Stimulated activated CD4-positive, alpha-beta T cell treated with anti-CD3 and anti-CD28 coated beads, Interleukin-1b, Interleukin-23, amount 100 ng/mL, for 1 hour (primary cell): ENCODE measurements at places on chromosomes 12 and 14.

DNA sequence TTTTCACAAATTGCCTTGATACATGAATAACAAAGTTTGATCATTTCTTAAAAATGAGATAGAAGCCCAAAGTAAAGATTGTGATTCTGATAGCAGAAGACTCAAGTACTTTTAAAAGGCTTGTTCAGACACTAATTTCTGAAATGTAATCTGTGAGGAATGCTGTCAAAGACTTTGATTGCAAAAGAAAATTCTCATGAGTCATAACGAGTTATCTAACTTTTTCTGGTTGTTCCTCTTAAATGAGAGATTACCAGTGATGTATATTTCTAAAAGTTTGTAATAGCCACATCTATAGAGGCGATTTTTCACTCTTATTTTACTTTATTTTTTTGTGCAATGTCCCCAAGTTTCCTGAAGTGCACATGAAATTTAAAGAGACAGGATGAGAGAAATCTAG lies 7.0 kb downstream of the PYGL start:
- DNase-seq = no peak

DNA sequence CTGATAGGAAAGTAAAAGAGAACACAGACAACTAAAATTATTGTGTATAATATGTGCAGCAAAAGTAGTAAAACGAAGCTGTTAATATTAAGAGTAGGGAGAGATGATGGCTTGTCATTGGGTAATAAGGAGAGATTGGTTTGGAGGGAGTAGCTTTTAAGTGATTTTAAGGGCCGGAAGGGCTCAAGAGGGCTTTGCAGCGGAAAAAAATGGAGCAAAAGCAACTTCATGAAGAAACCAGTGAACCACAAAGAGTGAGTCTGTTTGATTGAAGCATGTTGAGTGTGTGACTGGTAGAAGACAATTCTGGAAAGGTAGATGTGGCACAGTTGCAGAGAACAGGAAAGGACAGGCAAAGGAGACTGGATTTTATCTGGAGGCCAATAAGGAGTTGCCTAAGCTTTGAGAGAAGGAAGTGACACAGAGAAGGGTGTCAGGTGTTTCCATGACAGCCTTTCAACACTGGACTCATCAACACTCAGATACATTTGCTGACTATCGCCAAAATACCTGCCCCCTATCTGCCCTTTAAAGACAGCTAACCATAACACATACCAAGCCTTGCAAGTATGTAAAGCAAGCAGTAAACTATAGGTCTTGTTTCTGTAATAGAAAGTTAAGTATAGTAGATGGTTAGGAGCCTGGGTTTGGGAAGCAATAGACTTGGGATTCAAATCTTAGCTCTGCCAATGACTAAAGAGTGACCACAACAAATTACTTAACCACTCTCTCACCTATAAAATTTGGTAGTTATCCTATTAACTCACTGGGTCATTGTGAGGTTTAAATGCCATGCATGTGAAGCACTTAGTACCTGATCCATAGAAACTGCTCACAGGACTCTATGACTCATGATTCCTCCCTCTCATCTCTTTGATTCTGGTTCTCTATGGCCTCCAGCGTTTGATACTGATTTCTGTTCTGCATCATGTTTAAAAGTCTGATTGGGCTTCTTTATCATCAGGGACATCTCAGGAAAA lies 117.3 kb upstream of the LMNTD1 start:
- DNase-seq = no peak

DNA sequence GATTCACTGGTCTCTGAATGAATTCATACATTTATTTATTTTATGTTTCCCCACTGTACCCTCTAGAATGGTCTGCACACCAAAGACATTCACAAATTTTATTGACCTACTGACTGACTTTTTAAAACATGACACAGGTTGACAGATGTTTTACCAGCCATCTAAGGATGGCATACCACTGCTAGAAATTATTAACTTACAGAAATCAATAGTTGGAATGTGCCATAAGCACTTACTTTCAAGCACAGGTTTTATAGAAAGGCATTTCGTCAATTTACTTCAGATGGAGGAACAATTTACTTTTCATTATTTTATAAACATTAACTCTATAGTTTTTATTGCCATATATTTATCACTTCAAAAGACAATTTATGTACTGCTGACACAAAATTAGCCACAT lies 448.7 kb upstream of the FBXO33 start:
- DNase-seq = no peak

DNA sequence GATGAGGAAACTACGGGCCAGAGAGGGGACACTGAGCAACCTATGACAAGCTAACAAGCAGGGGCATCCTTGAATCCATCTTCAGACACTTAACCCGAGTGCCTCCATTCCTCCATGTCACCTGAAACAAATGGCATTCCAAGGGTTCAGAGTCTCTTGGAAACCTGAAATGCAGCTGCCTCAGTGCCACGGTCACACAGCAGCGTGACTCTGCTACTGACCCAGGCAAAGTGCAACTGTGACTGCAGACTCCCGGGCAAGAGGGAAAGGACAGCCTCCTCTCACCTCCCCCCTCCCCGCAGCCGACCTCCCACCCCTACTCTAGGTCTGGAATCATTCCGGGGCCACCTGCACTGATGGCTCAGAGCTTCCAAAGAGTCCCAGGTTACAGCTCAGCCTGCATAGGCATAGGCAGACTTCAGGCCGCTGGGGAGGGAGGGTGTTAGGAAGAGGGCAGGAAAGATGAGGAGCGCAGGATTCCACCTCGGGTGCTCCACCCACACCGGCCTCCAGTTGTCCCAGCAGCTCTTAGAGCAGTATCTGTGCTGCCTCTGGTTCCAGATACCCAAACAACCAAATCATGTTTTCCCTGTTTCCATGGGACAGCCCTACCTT lies 53.2 kb downstream of the KCNK10 start:
- no peak for DNase-seq

GRCh38 chr12:83256562-83256961 lies 569.9 kb downstream of the TMTC2 start:
- no peak for DNase-seq

GRCh38 chr12:129119537-129119936 lies 266.3 kb downstream of the GLT1D1 start:
- no peak for DNase-seq

- DNase-seq = no peak
Measured at GRCh38 chr12:70190262-70191010, 52.8 kb upstream of the CNOT2 start.

GRCh38 chr12:126535971-126536370 lies 1470.7 kb downstream of the AACS start:
- no peak for DNase-seq

DNA sequence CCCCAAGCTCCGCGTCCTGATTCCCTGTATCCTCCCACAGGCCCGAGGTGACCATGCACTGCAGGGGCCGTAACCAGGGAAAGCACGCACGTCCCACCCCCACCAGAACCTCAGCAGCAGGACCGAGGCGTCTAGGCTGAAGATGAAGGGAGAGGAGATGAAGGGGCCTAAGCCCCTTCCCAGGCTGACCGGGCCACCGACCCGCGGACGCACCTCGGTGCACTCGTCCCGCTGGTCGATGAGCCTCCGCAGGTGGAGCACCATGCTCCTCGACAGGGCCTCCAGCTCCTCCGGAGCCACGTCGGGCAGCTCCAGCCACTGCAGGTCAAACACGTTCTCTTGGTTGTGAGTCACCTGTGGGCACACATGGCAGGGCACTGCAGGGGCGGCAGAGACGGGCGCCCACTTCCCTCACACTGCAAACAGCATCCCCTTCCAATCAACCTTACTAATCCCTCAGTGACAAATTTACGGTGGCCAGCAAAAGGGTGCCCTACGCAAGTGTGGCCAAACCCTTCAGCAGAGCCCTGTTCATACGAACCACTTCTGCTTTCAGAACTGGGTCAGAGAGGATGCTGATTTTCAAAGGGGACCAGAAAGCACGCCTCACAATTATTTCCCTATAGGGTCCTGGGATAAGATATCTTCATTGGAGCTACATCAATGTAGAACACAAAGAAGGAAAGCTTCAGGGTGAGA lies 77.8 kb downstream of the CCDC88C start:
- DNase-seq = no peak

DNA sequence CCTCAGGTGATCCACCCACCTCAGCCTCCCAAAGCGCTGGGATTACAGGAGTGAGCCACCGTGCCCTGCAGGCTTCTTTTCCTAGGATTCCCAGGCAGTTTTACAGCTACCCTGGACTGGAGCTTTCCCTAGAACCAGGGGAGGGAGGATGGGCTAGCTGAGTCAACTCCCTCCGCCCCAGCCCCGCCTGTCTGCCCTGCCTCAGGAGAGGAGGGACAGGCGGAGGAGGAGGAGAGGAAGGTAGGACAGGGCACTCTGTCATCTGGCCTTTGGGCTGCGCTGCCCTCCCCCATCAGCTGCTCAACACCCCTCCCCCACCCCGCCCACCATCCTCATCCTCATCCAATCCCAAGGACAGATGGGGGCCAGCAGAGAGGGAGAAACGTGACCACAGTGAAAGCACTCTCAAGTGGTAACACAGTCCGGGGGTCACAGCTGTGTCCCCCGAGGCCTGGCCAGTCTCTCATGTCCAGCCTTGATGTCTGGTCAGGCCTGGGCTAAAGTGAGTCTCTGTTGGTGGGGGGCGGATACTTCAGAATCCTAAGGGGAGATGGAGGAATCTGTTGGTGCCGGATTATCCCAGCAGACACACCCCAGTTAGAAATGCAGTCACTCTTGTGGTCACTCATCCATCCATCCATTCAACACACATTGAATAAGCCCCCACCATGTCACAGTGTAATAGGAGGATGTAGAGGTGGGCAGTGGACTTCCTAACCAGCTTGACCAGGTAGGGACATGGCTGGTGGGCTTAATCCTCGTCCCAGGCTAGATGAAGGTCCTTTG lies 12.3 kb downstream of the FIGNL2 start:
- no peak for DNase-seq

- no peak for DNase-seq
Measured at GRCh38 chr12:61857968-61858367, 402.2 kb upstream of the USP15 start.

GRCh38 chr12:21183721-21184275 lies 52.8 kb downstream of the SLCO1B1 start:
- DNase-seq = no peak

- no peak for DNase-seq
Measured at GRCh38 chr14:105163040-105163742, 5.4 kb downstream of the JAG2 start.

DNA sequence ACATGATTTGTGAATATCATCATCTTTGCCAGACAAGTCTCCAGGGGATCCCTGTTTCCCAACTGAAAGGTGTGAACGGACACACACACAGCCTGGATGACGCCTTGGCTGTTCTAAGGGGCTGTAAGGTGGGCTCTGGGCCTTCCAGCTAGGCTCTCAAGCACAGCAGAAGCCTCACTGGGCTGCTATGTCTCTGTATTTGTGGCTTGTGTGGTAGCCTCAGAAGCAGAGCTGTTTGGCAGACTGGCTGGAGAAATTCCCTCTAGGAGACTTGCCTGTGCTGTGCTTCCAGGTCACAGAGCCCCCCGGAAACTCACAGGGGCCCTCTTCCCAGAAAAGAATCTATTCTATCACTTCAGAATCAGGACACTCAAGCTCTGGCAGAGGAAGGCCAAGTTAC lies 21.4 kb downstream of the OTUB2 start:
- no peak for DNase-seq

DNA sequence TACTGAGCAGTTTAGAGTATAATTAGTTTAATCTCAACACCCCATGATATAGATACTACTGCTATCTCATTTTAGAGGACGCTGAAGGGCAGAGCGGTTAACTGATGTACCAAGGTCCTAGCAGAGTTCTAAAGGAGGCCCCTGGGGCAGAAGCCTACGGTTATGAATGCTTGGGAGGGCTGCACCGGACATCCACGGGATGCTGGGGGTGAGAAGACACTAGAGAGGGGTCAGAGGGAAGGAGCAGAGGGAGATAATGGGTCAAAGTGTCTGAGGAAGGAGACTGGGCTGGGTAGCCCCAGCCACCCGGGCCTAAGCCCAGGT lies 1.6 kb upstream of the ACTR6 start:
- no peak for DNase-seq

- no peak for DNase-seq
Measured at GRCh38 chr14:91400696-91401095, 16.9 kb downstream of the CCDC88C start.

DNA sequence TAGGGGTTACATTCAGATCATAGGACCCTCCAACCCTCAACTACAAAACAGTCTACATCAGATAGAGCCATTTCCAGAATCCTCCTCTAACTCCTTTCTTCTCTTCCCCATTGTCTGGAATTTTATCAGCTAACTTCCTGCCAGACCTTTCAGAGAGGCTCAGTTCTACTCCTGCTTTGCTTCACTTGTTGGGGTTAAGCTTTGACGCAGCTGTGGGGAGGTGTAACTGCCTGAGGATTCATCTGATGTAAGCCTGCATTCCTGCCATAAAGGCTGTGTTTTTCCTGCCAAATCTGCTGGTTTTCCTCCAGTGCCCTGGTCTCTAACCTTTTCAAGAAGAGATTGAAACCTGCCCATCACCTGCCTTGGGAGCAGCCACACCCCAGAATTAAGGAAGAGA lies 16.9 kb downstream of the DHRS2 start:
- DNase-seq = no peak

- no peak for DNase-seq
Measured at GRCh38 chr12:27198036-27198435, 46.0 kb upstream of the STK38L start.

DNA sequence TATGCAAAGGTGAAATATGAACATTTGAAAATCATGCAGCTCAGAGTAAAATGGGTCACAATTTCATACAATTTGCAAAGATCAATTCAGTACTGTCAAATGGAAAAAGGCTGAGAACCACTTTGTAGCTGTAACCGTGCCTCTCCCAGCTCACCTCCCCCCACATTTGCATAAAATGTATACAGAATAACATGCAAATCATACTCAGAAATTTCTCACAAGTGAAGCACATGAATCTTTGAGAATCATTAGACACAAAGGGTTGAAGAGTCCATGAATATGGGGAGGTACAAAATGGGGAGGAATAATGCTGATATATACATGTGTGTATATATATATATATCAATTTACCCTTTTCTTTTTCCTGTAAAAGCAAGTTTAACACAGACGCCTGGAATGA lies 162.1 kb downstream of the APAF1 start:
- DNase-seq = no peak

DNA sequence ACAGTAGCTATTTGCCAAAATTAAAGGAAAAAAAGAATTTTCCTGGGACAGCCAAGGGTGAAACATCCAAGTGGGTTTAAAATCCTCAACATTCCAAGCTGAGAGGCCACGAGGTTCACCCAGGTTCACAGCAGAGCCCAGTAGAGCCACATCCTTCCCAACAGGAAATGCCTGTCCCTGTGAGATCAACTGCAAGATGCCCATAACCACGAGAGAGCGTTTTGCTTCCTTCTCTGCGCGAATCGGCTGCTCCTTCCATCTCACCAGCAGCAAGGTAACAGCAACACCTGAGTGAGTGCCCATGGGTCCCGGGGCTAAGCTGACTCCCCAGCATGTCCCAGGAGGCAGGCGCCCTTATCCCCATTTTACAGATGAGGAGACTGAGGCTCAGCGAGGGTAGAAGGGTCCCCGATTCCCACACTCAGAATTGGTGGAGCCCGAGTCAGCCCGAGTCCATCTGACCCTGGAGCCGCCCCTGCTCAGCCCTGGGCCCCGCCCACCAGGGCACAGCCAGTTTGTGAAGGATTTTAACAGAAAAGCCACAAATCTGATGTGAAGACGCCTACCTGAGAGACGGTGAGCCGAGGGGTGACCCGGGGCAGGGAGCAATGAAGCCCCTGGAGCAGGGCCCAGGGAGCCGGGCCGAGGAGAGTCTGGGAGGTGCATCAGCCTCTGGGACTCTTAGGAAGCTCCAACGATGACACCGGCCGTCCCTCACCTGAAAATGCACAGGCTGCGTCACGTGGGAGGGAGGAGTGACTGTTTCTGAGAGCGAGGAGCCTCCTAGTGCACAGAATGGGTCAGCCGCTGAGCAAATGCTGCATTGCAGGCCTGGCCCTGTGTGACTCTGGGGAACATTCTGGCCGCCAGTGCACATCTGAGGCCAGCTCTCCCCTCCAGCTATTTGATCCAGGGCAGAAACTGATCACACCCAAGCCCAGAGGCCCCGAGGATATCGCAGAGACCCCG lies 236.9 kb upstream of the SFSWAP start:
- no peak for DNase-seq
